Effector CD4-positive, alpha-beta T cell (primary cell): ENCODE measurements at places on chromosomes 3 and 15.

- no peak for DNase-seq
Observed at GRCh38 chr3:12179441-12179840, 20.7 kb upstream of the TIMP4 start.

DNA sequence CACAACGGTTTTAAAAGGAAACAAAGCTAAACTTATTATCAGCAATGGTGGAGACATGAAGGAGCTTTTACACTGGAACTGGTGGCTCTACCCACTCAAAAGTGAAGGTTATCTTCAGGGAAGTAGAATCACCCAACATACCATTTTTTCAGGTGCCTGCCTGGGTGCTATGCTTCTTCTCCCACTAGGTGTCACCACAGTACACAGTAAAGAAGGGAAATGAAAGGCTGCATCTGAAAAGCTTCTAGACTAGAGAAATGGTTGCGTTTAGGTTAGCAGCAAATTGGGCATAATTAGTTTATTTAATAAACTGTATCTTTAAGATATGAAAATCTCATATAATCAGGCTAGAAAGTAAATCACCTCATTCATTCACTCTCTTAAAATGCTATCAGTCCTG, 47.0 kb upstream of the SELENOK start:
- no peak for DNase-seq

DNA sequence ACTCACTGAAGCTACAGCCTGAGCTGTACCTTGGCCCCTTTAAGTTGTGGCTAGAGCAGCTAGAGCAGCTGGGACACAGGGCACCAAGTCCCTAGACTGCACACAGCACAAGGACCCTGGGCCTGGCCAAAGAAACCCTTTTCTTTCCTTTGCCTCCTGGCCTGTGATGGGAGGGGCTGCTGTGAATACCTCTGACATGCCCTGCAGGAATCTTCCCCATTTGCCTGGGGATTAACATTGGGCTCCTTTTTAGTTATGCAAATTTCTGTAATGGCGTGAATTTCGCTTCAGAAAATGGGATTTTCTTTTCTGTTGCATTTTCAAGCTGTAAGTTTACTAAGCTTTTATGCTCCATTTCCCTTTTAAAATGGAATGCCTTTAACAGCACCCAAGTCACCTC, 611.2 kb upstream of the ARPP21 start:
- DNase-seq: no peak

DNA sequence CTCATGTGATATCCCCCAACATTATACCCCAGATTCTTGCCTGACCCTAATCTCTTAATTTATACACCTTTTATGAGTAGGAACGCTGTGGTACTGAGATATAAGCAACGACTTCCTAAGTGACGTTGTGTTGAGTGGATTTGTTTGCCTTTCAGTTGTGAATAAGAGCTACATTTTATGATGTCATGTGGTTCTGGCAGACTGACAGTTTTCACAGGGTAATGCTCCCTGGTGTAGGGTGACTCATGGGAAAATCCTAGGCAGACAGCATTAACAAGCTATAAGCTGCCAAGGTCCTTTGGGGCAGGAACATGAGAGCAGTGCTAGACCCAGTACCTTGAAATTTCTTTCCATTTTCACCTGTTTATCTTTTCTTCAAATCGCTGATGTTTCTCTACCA, 11.2 kb downstream of the C3orf52 start:
- no peak for DNase-seq
